Adrenal gland (tissue), 19 donors: ENCODE measurements at places on chromosomes 6 and 20.

DNA sequence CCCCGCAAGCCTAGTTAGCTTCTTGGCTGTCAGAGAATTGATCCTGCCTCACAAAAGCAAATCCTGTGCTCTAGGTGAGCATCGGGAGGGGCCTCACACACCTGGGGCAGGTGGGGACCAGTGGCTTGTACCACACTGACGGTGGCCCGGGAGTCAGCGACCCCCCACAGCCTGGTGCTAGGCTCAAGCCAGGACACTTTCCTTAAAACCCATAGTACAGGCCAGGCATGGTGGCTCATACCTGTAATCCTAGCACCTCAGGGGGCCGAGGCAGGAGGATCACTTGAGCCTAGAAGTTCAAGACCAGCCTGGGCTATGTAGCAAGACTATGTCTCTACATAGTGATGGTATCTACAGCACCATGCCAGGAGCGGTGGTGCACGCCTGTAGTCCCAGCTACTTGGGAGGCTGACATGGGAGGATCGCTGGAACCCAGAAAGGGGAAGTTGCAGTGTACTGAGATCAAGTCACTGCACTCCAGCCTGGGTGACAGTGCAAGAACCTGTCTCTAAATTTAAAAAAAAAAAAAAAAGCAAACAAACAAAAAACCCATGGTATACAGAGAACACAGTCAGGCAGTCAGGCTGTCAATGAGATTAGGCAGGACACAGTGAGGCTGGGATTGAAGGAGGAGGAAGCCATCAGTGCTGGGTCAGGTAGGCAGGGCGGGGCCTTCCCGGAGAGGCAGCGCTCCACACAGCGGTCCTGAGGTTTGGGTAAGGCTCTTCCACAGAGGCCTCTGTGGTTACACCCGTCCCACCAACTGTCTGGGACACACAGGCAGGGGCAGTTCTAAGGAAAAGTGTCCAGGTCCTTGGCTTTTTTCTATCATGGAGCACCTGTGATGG lies 41.3 kb downstream of the SYNJ2 start:
- H3K4me1 ChIP-seq: peaks cover 25% of the 10 kb centered on the region
- H3K4me3 ChIP-seq: no peak overlapping the region
- H3K27me3 ChIP-seq: no peaks in the 10 kb centered on the region
- H3K36me3 ChIP-seq: no peaks in the 10 kb centered on the region
- H3K27ac ChIP-seq: no peak overlapping the region

GRCh38 chr6:158629367-158630221 lies 14.9 kb downstream of the DYNLT1 start:
- no peaks in the 10 kb centered on the region for H3K27me3 ChIP-seq
- peaks cover 24% of the 10 kb centered on the region for H3K4me1 ChIP-seq
- H3K36me3 ChIP-seq: no peaks in the 10 kb centered on the region
- no peak overlapping the region for H3K4me3 ChIP-seq
- no peak overlapping the region for H3K27ac ChIP-seq

- H3K4me1 ChIP-seq: no peaks in the 10 kb centered on the region
- no peak overlapping the region for H3K27ac ChIP-seq
- no peak overlapping the region for H3K4me3 ChIP-seq
- H3K36me3 ChIP-seq: no peaks in the 10 kb centered on the region
- no peaks in the 10 kb centered on the region for H3K27me3 ChIP-seq
These were observed 50.5 kb upstream of the ENPP5 start for GRCh38 chr6:46221222-46221793.

- H3K4me1 ChIP-seq: no peaks in the 10 kb centered on the region
- no peak overlapping the region for H3K27ac ChIP-seq
- H3K27me3 ChIP-seq: no peaks in the 10 kb centered on the region
- no peak for DNase-seq
- H3K4me3 ChIP-seq: no peak overlapping the region
These were observed 468.9 kb downstream of the PKHD1 start for GRCh38 chr6:51618563-51618962.

GRCh38 chr6:75481936-75482593 lies 11.5 kb downstream of the FILIP1 start:
- peaks cover 4% of the 10 kb centered on the region for H3K4me1 ChIP-seq
- H3K36me3 ChIP-seq: no peaks in the 10 kb centered on the region
- H3K4me3 ChIP-seq: no peak overlapping the region
- no peak overlapping the region for H3K27ac ChIP-seq
